ENCODE measurements at places on chromosomes 4 and X.

GRCh38 chr4:98110214-98110613, 33.1 kb downstream of the STPG2 start:
- no peak for DNase-seq

- peak; percentile 25 for DNase-seq
These were observed 27.3 kb downstream of the CT45A1 start for GRCh38 chrX:135740681-135741149.

GRCh38 chrX:153688911-153689590, 1.3 kb downstream of the SLC6A8 start:
- no peak for DNase-seq

DNA sequence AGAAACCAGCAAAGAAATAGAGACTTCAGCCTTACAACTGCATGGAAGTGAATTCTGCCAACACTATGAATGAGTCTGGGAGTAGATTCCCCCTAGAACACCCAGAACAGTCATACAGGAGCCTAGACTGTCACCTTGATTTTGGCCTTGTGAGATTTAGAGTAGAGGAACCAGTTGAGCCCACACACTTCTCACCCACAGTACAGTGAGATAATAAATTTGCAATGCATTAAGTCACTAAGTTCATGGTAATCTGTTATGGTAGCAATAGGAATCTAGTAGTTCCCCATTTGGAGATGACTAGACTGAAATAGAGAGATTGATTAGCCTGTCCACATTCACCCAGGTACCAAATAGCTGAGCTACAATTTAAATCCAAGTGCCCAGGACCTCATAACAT, 59.0 kb downstream of the FAM13A start:
- DNase-seq, result no peak

DNA sequence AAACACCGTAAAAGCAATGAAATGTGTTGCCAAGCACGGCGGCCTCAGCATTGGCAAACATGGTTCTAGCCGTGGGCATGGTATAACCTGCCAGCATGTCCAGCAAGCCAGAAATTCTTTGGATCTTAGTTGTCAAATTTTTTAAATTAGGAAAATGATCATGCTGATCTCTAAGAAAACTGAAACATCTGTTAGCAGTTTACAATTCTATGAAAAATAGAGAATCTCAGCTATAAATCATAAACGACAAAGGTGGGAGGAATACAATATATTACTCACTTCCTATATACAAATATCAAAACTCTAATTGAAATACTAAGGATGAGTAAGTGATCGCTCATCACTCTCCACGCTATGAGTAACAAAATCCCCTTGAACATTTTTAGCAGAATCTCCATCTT, 130.3 kb downstream of the ADGRA3 start:
- no peak for DNase-seq

GRCh38 chrX:29724316-29724715, 491.0 kb upstream of the MAGEB2 start:
- DNase-seq, result no peak

GRCh38 chrX:15524417-15524816, 23.8 kb downstream of the BMX start:
- DNase-seq, result no peak

DNA sequence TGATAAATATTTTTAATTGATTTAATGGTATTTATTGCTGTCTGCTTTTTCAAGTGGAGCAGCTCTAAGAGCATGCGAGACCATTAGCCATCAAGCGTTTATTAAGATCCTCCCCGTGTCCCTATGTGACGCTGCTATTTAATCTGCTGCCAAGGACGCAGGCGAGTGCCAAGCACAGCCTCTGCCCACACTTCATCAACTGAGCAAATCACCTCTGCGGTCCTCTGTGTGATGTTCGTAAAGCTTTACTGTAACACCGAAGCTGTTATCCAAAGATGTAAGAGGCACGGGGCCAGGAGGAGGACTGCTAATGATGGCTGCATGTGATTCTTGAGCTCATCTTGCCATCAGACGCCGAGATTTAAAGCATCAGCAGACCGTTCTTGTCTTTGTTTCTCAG, 79.5 kb downstream of the STOX2 start:
- no peak for DNase-seq

GRCh38 chr4:30718021-30718542, 2.1 kb upstream of the PCDH7 start:
- no peak for DNase-seq

Measured in CD4-positive, alpha-beta T cell treated with Interleukin-21 for 1 hour (primary cell).